DMS53 (cell line): ENCODE measurements at places on chromosomes 11 and 22.

GRCh38 chr11:120217526-120217925, 6.7 kb downstream of the OAF start:
- no peak for DNase-seq

GRCh38 chr11:92475819-92476218, 251.2 kb downstream of the FAT3 start:
- DNase-seq: no peak

DNA sequence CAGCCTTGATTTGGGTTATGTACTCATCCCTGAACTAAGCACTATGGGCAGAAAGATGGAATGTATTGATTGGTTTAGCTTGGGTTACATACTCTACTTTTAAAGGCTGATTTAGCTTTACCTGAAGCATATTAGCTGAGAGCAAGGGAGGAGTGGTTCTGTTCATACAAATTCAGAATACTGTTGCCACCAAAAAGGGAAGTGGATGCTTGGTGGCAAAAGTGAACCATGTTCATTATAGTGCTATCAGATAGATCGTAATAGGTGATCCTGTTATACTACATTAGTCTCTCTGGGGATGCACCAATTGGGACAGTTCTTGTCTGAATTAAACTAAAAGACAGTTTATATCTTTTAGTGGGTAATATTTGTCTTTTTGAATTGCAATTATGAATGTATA, 44.5 kb upstream of the RRM1 start:
- DNase-seq: no peak

GRCh38 chr11:100574894-100575769, 112.0 kb upstream of the ARHGAP42 start:
- peak; percentile 76 for DNase-seq

DNA sequence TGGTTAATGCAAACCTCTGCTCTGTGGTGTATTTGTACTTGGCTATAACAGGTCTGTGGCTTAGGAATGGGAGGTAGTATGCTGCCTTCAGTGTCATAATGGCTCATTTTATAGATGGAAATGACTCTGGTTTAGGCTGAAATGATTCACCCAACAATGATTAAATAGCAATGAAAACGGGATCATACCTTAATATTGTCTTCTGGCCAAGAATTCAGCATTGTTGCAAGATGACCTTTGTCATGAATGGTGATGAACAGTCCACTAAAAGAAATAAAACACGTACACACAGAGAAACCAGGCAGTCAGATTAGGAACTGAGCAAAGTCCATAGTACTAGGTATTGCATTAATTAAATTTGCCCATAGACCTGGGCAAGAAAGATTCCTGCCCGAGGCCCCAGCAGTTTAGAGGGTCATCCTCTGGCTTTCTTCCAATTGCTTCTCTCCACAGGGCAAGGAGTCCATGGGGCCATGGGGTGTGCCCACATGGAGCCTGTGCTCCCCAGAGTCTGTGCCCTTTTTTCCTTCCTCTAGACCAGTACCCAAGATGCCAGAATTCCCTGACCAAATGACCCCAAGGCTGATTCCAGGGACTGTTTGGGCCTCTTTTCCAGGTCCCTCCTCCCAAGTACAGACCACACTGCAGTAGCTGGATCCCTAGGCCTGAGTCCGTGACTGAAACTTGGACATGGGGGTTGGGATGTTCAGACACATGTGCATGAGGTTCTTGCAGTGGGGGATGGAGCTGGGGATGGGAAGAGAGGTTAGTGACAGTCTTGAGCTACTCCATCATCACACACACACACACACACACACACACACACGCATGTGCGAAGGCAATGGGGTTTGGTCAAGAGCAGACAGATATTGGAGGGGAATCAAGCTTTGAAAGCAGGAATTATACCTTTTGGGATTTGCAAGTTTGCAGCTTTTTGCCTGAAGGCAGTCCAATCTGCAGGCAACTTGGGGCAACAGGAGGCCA, 134.2 kb downstream of the CCDC81 start:
- DNase-seq: no peak

DNA sequence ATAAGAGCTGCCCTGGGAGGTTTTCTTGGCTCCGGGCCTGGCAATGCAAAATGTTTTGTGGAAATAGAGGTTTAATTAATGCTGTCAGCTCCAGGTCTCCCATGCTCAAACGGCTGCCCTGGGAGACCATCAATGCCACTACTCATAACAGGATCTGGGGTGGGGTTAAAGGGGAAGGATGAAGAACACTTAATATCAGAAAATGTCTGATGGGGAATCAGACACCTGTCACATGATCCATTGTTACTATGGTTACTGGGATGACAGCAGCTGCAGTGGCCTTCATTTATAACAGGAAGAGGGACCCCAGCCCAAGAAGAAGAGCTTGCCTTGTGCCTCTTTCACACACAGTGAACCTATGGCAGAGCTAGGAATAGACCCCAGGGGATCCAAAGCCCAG, 2.2 kb upstream of the SYT13 start:
- no peak for DNase-seq

GRCh38 chr22:36253523-36254490, 874 bp downstream of the APOL1 start:
- DNase-seq: no peak

DNA sequence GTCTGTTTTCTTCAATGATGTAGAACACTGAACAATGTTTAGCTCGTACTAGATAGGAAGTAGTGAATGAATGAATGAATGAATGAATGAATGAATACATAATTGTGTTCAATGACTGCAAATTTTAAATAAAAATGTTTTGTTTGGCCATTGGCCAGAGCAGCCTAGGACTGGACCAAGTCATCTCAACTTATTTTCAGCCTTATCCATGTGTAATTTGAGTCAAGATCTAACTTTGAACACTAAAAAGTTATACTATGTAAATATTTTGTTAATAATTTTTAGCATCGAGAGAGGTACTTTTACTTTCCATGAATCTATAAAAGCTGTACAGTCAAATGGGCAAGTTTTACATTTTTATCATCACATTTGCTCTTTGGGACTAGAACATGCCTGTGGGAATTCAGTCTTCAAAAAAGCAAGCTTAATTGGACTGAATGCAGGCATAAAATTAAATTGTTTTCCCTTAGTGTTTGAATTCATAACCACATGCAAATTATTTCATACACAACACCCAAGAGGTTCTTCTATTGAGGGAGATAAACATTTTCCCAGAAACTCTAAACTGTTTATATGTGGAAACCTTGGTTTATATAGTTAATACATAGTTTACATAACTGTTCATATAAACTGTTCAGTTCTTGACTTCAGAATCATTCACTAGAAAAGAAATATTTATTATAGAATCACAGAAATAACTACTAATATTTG, 222.1 kb upstream of the ANO3 start:
- DNase-seq: no peak

GRCh38 chr11:113907681-113908080, 3.1 kb downstream of the HTR3B start:
- DNase-seq: no peak

DNA sequence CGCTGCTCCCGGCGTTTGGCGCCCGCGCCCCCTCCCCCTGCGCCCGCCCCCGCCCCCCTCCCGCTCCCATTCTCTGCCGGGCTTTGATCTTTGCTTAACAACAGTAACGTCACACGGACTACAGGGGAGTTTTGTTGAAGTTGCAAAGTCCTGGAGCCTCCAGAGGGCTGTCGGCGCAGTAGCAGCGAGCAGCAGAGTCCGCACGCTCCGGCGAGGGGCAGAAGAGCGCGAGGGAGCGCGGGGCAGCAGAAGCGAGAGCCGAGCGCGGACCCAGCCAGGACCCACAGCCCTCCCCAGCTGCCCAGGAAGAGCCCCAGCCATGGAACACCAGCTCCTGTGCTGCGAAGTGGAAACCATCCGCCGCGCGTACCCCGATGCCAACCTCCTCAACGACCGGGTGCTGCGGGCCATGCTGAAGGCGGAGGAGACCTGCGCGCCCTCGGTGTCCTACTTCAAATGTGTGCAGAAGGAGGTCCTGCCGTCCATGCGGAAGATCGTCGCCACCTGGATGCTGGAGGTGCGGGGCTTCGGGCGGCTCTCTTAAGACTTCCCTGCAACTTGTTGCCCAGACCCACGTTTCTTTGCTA, at the start of gene CCND1:
Gene CCND1, plus strand, starts transcription at position 162 of the 587 bp plus-strand sequence. Its CDS starts 158 bp downstream, at position 320.
- peak; percentile 87 for DNase-seq

- no peak for DNase-seq
Observed at GRCh38 chr11:1892116-1892515, 421 bp upstream of the PRR33 start.

GRCh38 chr22:47681411-47682165, 919.1 kb downstream of the TBC1D22A start:
- DNase-seq: no peak

GRCh38 chr11:79503028-79503427, 62.2 kb upstream of the TENM4 start:
- no peak for DNase-seq

- DNase-seq: no peak
Observed at GRCh38 chr11:96112192-96113128, 188.6 kb upstream of the MTMR2 start.

DNA sequence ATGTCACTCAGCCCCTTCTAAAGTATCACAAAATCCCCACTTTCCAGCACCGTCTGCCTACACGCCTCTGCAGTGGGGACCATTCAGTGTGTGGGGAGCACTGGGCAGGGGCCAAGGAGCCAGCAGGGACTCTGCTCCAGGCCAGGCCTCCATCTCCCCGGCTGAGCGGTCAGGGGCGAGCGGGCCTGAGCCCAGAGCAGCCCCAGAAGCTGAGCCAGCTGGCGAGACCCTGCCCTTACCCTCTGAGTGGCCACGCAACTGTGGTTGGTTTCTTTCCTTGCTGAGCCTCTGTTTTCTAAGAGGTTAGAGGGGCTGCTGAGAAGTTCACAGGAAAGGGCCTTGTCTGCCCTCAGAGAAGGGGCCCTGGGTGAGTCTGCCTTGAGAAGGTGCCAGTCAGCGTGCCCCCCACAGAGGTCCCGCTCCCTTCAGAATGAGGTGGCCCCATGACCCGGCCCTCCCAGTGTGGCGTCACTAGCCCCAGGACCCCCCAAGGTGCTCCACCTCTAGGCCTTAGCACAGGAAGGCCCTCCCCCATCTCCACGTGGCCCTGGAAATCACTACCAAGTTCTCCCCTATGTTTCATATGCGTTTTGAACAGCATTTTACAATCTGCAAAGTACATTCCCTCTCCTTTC, 46.9 kb downstream of the WNT11 start:
- DNase-seq: no peak

DNA sequence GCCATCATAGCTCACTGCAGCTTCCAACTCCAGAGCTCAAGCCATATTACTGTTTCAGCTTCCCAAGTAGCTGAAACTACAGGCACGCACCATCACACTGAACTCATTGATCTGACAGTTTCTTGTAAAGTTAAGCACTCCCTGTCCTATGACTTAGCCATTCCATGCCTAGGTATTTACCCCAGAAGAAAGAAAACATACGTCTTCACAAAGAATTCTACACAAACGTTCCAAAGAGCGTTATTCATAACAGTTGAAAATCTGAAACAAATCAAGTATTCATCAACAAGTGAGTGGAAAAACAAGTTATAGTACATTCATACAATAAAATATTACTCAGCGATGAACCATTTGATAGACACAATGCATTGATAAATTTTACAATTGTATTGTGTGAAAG, 7.8 kb upstream of the NLRP10 start:
- DNase-seq: no peak

DNA sequence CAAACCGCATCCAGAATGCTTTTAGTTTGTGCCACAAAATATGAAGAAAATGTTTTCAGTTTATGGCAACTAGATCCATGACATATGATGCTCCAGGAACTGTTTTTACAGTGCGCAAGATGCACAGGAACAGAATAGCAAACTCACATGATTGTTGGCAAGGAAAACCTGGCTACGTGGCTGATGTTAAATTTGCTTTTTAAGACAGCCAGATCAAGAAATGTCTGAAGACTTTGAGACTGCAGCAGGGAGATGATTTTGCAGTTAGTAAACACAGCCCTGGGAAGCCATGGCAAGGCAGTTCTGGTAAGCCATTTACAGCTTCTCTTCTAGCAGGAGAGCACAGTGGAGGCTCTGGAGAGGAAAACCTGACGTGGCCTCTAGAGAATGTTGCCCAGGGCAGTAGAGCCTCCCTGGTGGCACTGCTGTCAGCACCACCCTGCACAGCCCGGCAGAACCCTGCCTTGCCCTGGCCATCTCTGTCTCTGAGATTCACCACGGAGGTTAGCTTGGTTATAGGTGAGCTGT, 69.8 kb upstream of the TNRC6B start:
- DNase-seq: no peak

GRCh38 chr11:94558468-94558867, 8.7 kb upstream of the PIWIL4 start:
- no peak for DNase-seq

DNA sequence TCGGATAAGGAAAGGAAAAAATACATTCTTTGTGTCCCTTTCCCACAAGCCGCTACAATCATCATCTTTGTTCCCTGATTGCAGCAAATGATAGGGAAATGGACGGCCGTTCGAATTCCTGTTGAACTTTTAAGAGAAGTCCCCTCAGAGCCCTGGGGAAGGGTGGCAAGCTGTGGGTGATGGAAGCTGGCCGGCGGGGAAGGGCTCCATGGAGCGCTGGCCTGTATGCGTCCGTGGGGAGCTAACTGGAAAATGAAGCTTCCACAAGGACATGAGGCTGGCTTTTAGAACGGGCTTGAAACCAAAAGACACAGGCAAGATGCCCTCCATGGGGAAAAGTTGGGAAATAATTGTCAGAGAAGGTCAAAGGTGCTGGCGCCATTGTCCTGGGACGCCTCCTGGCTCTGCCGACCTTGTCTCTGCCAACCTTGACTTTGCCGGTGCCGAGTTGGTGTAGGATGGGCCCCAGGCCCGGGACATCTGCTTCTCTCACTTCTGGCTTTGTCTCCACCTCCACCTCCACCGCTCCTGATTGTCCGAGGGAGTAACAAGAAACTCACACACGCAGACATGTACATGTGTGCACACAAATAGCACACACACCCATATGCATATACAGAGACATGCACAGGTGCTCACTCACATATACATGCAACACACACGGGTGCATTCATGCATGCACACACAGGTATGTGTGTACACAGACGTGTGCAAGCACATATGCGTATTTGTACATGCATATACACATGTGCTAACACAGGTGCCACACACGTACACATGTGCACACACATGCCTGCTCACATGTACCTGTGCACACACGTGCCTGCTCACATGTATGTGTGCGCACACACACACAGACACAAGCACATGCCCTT, 14.5 kb upstream of the PPARA start:
- DNase-seq: no peak
